Chondrocyte (in vitro differentiated cells): ENCODE measurements at places on chromosomes 3 and 15. TPM values are rescaled to one million over a fixed set of nuclear protein-coding genes. Genes with fewer than 3 reads are reported as not detected.

- no peak for DNase-seq
- no peaks in the 10 kb centered on the region for H3K4me1 ChIP-seq
Observed at GRCh38 chr15:56608993-56609392, 124.3 kb downstream of the ZNF280D start.

DNA sequence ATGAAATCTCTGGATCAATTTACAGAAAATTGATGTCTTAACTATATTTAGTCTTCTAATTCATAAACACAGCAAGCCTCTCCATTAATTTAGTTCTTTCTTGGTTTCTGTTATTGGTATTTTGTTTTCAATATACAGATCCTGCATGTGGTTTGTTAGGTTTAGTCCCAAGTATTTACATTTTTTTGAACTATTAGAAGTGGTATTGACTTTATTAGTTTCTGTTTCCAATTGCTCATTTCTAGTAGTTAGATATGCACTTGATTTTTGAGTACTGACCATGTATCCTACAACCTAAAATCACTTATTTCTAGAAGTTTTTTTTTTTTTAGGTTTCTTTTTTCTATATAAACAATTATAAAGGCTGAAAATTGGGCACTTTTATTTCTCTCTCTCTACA, 335.9 kb downstream of the CHST2 start:
- no peak overlapping the region for H3K27ac ChIP-seq
- DNase-seq = no peak
- H3K27me3 ChIP-seq = no peaks in the 10 kb centered on the region

- H3K4me3 ChIP-seq = no peak overlapping the region
- peaks cover 40% of the 10 kb centered on the region for H3K27me3 ChIP-seq
- no peak for DNase-seq
- H3K27ac ChIP-seq = no peak overlapping the region
- peaks cover 12% of the 10 kb centered on the region for H3K4me1 ChIP-seq
Observed at GRCh38 chr15:70262591-70263274, 165.0 kb upstream of the TLE3 start.

DNA sequence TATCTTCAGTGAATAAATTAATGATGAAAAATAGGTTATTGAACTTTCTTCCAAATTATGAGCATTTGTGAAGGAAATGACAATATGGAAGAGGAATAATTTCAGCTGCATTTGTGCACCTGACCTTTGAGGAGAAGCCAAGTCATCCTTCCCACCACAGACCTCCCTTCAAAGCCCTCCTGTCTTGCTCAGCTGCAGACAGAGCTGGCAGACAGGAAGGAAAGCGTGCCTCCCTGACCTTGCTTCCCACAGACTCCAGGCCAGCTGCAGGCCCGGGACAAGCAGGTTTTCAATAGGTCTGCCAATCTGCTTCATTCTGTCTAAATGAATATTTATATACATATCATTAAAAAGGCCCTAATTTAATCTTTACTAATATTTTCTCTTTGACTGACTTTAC, 152.9 kb upstream of the RBMS3 start:
- peaks cover 3% of the 10 kb centered on the region for H3K36me3 ChIP-seq
- H3K27me3 ChIP-seq = no peaks in the 10 kb centered on the region
- H3K4me1 ChIP-seq = peaks cover 12% of the 10 kb centered on the region
- H3K27ac ChIP-seq = no peak overlapping the region

HESX1 gene
- total RNA-seq = 0.77 to 1.7 TPM (median 1.2 TPM) in 3 replicates

ITPKA gene
- total RNA-seq = 0.32 to 0.36 TPM in 2 of 3 replicates, not detected in the other

TMCO5A gene
- not detected in 3 replicates for total RNA-seq

DNAH1 gene
- total RNA-seq = 5.0 to 9.4 TPM (median 5.4 TPM) in 3 replicates
